ENCODE measurements at places on chromosomes 1 and 21. TPM values are rescaled to one million over a fixed set of nuclear protein-coding genes. Genes with fewer than 3 reads are reported as not detected.

- H3K27ac ChIP-seq: no peak overlapping the region
Measured at GRCh38 chr1:182278144-182279054, 113.2 kb downstream of the GLUL start.

DNA sequence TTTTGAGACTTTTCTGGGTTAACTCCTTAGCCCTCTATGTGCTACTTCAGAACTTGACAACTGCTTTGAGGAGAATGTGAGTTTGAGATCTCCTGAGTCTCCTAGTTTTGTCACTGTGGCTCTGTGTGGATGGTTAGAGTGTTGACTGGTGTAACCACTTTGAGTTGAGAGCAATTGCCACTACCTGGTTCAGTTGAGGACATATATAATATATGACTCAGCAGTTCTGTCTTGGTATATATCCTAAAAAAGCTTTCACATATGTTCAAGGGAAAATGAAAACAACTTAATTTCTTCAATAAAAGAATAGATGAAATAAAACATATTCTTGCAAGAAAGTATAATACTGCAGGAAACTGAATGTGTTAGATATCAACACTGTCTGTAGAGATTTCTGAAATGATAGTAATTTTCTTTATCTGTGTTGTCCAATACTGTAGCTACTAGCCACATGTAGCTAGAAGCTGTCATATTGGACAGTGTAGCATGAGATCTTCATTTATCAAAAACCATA, 96.7 kb upstream of the QSOX1 start:
- no peak overlapping the region for H3K27ac ChIP-seq
- H3K4me1 ChIP-seq: no peaks in the 10 kb centered on the region
- no peak overlapping the region for H3K4me3 ChIP-seq
- H3K27me3 ChIP-seq: no peaks in the 10 kb centered on the region
- no peak for DNase-seq

- no peaks in the 10 kb centered on the region for H3K36me3 ChIP-seq
- H3K4me3 ChIP-seq: no peak overlapping the region
- H3K27me3 ChIP-seq: no peaks in the 10 kb centered on the region
- no peaks in the 10 kb centered on the region for H3K4me1 ChIP-seq
- H3K27ac ChIP-seq: no peak overlapping the region
- no peak for DNase-seq
Measured at GRCh38 chr1:168054117-168054516, 82.6 kb downstream of the GPR161 start.

AGT gene
- total RNA-seq: 2.6 TPM

- no peaks in the 10 kb centered on the region for H3K27me3 ChIP-seq
- no peaks in the 10 kb centered on the region for H3K36me3 ChIP-seq
- DNase-seq: no peak
- H3K4me3 ChIP-seq: no peak overlapping the region
Measured at GRCh38 chr1:37189111-37189510, 154.8 kb upstream of the GRIK3 start.

DNA sequence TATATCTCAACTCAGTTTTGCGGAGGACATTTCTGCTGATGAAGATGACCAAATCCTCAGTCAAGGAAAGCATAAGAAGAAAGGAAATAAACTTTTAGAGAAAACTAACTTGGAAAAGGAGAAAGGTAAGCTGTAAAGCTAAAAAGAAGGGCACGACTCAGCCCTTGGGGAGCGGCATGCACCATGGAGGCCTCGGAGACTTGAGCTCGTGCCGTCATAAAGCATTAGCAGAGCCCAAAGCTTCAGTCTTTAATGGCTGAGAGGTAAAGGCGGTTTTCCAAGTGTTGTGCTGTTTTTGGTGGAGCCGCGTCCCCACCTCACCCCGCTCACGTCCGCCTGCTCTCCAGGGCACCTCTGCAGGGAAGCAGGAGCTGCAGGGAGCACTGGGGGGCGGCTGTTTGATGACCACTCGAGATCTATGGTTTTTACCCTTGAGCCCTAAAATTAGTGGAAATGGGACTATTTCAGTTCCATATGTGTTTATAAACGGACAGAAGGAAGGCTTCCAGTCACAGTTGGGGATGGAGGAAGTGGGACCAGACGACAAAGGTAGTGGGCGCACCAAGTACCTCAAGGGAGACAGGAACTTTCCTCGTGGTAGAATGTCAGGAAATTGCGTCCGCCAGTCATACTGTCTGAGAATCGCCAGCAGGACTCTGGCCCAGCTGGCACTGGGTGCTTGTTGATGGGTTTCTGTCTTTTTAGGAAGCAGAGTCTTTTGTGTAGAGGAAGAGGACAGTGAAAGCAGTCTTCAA, 27.6 kb downstream of the RRP1B start:
- H3K36me3 ChIP-seq: peaks cover 84% of the 10 kb centered on the region
- H3K27ac ChIP-seq: no peak overlapping the region
- peaks cover 5% of the 10 kb centered on the region for H3K4me1 ChIP-seq
- no peaks in the 10 kb centered on the region for H3K27me3 ChIP-seq

DNA sequence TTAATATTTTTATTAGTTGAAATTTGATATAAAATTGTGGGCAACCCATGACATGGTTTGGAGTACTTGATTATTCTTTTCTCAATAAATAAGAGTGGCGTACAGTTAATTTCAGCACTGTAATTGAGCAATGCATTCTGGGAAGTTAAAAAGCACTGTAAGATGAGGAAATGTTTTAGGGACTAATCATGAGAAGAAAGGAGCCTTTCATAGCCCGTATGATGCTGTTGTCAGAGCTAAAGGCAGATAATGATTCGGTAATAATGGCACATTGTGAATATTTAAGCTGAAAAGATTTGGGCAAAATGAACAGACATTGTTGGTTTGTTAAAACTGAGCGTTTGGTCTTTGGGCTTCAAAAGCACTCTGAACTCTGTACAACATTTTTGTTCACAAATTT, 139.3 kb downstream of the NFIA start:
- no peaks in the 10 kb centered on the region for H3K36me3 ChIP-seq
- H3K4me1 ChIP-seq: peaks cover 1% of the 10 kb centered on the region
- no peak for DNase-seq
- no peak overlapping the region for H3K27ac ChIP-seq

DNA sequence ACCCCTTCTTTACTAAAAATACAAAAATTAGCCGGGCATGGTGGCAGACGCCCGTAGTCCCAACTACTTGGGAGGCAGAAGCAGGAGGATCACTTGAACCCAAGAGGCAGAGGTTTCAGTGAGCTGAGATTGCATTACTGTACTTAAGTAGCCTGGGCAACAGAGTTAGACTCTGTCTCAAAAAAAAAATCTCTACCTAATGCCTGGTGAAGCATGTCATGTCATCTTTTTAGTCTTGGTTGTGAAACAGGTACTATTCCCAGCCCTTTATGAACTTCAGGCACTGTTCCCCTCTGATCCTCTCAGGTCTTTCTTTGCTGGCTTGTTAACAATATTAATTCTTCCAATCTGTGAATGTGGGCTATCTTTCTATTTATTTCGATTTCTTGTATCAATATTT, 22.1 kb downstream of the PRRC2C start:
- H3K36me3 ChIP-seq: no peaks in the 10 kb centered on the region
- no peak overlapping the region for H3K27ac ChIP-seq
- no peak overlapping the region for H3K4me3 ChIP-seq

RAB25 gene
- total RNA-seq: 87.3 TPM

- H3K27me3 ChIP-seq: no peaks in the 10 kb centered on the region
- no peaks in the 10 kb centered on the region for H3K36me3 ChIP-seq
- H3K27ac ChIP-seq: no peak overlapping the region
- DNase-seq: no peak
- peaks cover 3% of the 10 kb centered on the region for H3K4me1 ChIP-seq
Measured at GRCh38 chr1:76256289-76257223, 182.0 kb downstream of the ST6GALNAC3 start.

FGR gene
- 165 TPM for total RNA-seq

- H3K4me1 ChIP-seq: no peaks in the 10 kb centered on the region
- DNase-seq: peak; percentile 96
- no peaks in the 10 kb centered on the region for H3K27me3 ChIP-seq
- no peaks in the 10 kb centered on the region for H3K36me3 ChIP-seq
- H3K4me3 ChIP-seq: peak within 1 kb of the TSS; percentile 72
Measured at GRCh38 chr1:92961131-92961895, at the start of gene DIPK1A. Gene DIPK1A (minus strand): TSS chr1:92961462. CDS start chr1:92961429, 33 bp downstream.

DNA sequence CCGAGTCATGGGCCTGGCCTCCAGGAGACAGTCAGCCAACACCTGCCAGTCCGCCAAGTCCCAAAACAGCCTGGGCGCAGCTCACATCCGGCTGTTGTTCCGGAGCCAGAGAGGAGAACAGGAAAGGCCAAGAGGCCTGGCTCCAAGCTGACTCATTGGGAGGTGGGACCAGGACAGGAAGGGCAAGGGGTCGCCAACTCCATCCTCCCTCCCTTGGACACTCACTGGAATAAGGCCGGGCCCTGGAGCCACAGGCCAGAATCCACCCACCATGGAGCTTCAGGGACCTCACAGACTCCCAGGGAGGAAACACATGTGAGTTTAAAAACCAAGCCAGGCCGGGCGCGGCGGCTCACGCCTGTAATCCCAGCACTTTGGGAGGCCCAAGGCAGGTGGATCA, 25.1 kb upstream of the CLIC4 start:
- peaks cover 47% of the 10 kb centered on the region for H3K4me1 ChIP-seq
- H3K27me3 ChIP-seq: no peaks in the 10 kb centered on the region
- peak overlapping the region; percentile 76 for H3K27ac ChIP-seq
- no peaks in the 10 kb centered on the region for H3K36me3 ChIP-seq

GNG4 gene
- total RNA-seq: 0.20 TPM
